ENCODE measurements at places on chromosomes 5 and 9.

- DNase-seq: no peak
Measured at GRCh38 chr9:110997847-110998246, 40.4 kb downstream of the LPAR1 start.

DNA sequence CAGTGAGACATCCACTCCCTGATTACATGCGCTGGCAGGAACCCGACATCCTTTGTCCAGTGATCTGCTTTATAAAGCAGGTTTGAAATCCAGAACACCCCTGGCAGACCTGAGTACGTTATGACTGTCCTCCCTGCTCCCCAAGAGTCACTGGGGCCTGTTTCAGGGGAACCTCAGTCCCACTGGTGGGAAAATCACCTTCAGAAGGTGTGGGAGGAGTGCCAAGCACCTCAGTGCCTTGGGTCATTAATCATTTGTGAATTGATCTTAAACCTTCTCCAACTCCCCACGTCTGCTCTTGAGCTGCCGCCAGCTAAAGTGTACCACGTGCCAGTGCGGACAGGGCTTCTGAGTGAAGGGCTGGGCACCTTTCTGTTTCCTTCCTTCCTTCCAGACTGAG is 16.2 kb downstream of the SLC6A3 start:
- no peak for DNase-seq

GRCh38 chr9:78196258-78196657 is 39.6 kb upstream of the CEP78 start:
- DNase-seq: no peak

GRCh38 chr5:78509884-78510769 is 138.4 kb downstream of the LHFPL2 start:
- DNase-seq: peak; percentile 69

- no peak for DNase-seq
Measured at GRCh38 chr5:15634591-15635288, 134.8 kb downstream of the FBXL7 start.

DNA sequence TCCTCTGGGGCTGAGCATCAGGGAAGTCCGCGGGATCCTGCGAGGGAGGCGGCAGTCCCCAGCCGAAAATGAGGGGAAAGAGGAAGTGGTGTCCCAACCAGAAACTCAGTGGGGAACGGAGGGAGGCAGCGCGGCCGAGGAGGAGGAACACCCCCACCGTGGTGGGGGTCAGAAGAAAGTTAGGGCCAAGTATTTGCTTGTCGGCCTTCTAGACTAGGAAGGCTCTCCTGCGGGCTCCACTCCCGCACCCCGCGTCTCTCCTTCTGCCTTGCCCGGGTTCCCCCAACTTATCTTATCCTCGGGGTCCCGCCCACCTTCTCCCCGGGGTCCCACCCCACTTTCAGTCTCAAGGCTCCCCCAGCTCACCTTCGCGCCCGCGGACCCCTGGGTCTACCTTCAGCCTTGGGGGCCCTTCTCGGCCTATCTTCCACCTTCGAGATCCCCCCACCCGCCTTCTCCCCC is 557 bp upstream of the PHF2 start:
- peak; percentile 50 for DNase-seq

Measured in trophoblast cell (in vitro differentiated cells and primary cell).